Bladder microvascular endothelial cell (primary cell): ENCODE measurements at places on chromosomes 12 and 14. TPM values are rescaled to one million over a fixed set of nuclear protein-coding genes. Genes with fewer than 3 reads are reported as not detected.

Gene ACTN1
- total RNA-seq, result 165 and 533 TPM in 2 replicates

Gene GNG2
- total RNA-seq, result 1.5 and 4.0 TPM in 2 replicates

Gene MYF5
- total RNA-seq, result not detected in 2 replicates

Gene RPS6KL1
- 7.0 and 15.9 TPM in 2 replicates for total RNA-seq

Gene PLCZ1
- total RNA-seq, result not detected in 2 replicates

Gene PPP1R36
- 0.57 and 0.81 TPM in 2 replicates for total RNA-seq

Gene IL22
- total RNA-seq, result not detected in 2 replicates

Gene KCNMB4
- total RNA-seq, result 0.32 and 0.57 TPM in 2 replicates

Gene PDE3A
- total RNA-seq, result 1.3 and 2.4 TPM in 2 replicates

Gene GDF3
- 0.06 and 0.16 TPM in 2 replicates for total RNA-seq

Gene CLEC4C
- total RNA-seq, result not detected in 2 replicates

Gene SH2B3
- total RNA-seq, result 37.6 and 56.8 TPM in 2 replicates

Gene REM2
- not detected in 2 replicates for total RNA-seq

Gene SOAT2
- not detected in 2 replicates for total RNA-seq

Gene EXOC3L4
- not detected in 2 replicates for total RNA-seq

Gene UBE2N
- 69.3 and 169 TPM in 2 replicates for total RNA-seq

Gene RERG
- total RNA-seq, result under 0.01 TPM in 1 of 2 replicates, not detected in the other

Gene EMP1
- total RNA-seq, result 95.0 and 195 TPM in 2 replicates

Gene FGF6
- total RNA-seq, result not detected in 2 replicates

Gene ZNF26
- 8.4 and 9.9 TPM in 2 replicates for total RNA-seq

Gene CARMIL3
- not detected in 2 replicates for total RNA-seq

Gene E2F7
- 6.3 and 12.3 TPM in 2 replicates for total RNA-seq

Gene ARHGDIB
- 86.2 and 244 TPM in 2 replicates for total RNA-seq

Gene RNASE7
- total RNA-seq, result not detected in 2 replicates

Gene CLEC1B
- not detected in 2 replicates for total RNA-seq

Gene SERPINA3
- 0.16 and 0.19 TPM in 2 replicates for total RNA-seq

Gene BCL7A
- total RNA-seq, result 3.2 and 9.7 TPM in 2 replicates

Gene ADGRD1
- 0.06 and 0.16 TPM in 2 replicates for total RNA-seq

Gene PLXNC1
- total RNA-seq, result 0.16 and 0.31 TPM in 2 replicates

Gene KLHL42
- total RNA-seq, result 17.2 and 32.7 TPM in 2 replicates

Gene PMEL
- 0.38 and 0.81 TPM in 2 replicates for total RNA-seq

Gene TMEM253
- total RNA-seq, result 0.13 TPM in 1 of 2 replicates, not detected in the other

Gene ACOT6
- not detected in 2 replicates for total RNA-seq

Gene LALBA
- not detected in 2 replicates for total RNA-seq

Gene LRP1-AS
- not detected in 2 replicates for total RNA-seq
